ENCODE measurements at places on chromosomes 5 and 9.

GRCh38 chr9:100884518-100884917 is 144.0 kb upstream of the PLPPR1 start:
- DNase-seq = no peak

- no peak for DNase-seq
These were observed 337.1 kb downstream of the GADD45G start for GRCh38 chr9:89941875-89942274.

DNA sequence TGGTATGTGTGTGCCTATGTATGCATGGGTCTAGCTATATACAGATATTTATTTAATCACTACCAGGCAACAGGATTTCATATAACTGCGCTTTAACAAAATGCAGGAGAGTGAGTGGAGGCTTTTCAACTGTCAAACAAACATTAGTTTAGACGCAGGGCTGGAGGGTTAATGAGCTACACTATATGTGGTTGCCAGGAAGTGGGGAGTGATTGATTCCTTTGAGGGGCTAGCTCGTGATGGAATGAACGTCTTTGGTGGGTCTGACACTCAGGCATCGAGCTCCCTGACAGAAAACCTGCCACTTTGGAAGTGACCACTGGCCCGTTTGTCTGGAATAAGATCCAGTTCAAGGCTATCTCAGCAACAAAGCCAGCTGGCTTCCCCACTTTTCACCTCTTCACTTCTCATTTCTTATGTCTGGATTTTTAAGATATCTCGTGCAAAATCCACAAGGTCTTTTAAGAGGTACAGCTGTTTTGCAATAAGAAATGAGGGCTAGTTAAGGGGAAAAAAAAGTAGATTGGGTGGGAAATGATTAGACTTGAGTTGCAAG is 78.0 kb downstream of the CFAP77 start:
- no peak for DNase-seq

GRCh38 chr5:122702524-122702875 is 72.4 kb upstream of the SNX2 start:
- DNase-seq = no peak

GRCh38 chr5:113489299-113489698 is 1.0 kb upstream of the MCC start:
- no peak for DNase-seq

- DNase-seq = no peak
These were observed 25.5 kb downstream of the OTULINL start for GRCh38 chr5:14607104-14607503.

GRCh38 chr9:129650680-129651235 is 8.8 kb upstream of the ASB6 start:
- DNase-seq = no peak

Measured in lower lobe of right lung (tissue), 2 donors.